Fibroblast of the aortic adventitia (primary cell): ENCODE measurements at places on chromosomes 7 and 10.

GRCh38 chr7:134505856-134506255 is 21.5 kb upstream of the AKR1B10 start:
- DNase-seq = no peak

GRCh38 chr7:141986923-141987322 is 8.8 kb upstream of the MGAM start:
- DNase-seq = no peak

- DNase-seq = peak; percentile 95
Measured at GRCh38 chr10:122112625-122113160, 123.7 kb downstream of the TACC2 start.

DNA sequence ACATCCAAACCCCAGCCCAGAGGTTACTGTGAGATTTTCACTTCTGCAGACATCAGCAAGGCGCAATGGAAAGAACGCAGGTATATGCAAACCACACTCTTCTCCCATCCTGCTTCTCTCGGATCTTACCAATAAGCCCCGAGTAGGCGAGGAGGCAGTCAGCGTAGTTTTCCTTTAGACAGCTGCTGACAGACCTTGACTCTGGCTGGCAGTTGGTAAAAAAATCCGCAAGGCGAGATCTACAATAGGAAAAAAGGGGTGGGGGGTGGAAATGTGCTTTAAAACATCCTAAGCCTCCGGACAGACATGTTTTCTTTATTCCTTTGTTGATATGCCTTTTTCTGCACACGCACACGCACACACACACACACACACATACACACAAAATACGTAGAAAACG is 176.5 kb downstream of the GFRA1 start:
- DNase-seq = no peak

DNA sequence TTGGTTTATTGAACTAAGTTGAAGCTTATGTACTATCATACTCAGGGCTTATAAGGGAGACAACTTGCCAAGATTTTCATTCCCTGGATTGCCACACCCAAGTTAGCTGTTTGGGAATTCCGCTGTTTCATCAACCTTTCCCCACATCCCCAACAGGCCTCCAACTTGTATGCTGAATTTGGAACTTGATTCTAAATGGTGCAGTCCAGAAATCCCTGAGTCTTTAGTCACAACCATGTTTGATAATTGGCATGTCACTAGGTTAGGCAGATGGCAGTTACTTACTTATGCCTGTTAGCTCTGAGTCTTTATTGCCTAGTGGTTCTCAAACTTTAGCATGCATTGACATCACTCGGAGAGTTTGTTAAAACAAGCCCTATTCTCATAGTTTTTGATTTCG is 135.4 kb upstream of the PRPS1L1 start:
- peak; percentile 63 for DNase-seq

DNA sequence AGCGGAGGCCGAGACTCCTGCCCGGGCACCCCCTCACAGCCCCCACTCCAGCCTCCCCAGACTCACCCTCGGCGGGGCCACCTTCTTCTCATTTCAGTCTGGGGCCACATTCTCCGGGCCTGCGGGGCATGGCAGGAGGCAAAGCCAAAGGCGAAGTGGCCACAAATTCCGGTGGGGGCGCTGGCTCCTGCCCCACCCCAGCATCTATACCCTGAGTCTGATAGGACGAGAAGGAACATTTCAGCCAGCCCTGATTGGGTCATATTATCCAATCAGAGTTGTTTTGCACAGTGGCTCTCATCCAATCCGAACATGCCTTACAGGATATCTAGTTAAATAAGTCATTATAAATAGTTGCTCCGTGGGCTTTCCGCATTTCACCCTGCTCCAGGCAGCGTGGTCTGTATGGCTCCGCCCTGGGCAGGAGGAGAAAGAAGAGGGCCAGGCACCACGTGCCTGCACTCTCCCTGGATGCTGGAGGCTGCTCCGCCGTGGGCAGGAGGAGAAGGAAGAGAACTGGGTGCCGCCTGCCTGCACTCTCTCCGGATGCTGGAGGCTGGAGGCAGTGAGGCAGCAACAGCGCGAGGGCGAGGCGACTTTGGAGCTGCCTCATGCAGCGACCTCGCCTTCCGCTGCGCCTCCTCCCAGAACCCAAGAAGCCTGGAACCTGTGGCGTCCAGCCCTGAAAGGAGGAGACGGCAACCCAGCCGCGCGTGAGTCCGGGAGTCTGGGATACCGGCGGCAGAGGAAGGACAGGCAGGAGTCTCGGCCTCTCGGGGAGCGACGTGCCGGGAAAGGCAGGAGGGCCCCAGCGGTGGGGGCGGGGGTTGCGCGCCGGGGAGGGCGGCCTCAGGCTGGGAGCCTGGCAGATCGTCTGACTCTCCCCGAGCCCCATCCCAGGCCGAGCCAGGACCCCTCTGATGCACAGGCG is 162.9 kb downstream of the ZNF33B start:
- DNase-seq = peak; percentile 18

- no peak for DNase-seq
Measured at GRCh38 chr7:51273360-51273759, 43.2 kb downstream of the COBL start.

GRCh38 chr10:72328045-72328828 is 26.5 kb downstream of the DNAJB12 start:
- DNase-seq = peak; percentile 75

DNA sequence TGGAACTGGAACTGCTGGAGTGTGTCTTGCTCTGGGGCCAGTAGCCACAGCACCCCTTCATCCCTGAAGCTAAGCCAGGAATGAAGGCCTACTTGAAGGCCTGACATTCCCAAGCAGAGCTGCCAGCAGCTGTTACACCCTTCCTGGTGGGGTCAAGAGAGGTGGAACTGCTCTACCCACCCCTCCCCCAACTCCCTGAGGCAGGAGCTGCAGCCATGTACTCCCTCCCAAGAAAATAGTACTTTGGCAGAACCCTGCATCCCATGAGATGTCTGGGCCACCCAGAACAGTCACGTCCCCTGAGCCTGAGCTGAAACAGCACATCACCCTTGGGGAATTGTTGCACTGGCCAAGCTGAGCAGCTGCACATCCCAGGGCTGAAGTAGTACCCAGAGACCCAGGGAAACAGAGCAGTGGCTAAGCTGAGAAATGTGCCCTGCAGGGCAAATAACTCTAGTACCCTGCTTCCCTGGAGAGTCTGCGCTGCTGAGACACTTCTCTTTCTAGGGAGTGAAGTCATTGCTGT is 63.4 kb upstream of the PLA2G12B start:
- peak; percentile 49 for DNase-seq

DNA sequence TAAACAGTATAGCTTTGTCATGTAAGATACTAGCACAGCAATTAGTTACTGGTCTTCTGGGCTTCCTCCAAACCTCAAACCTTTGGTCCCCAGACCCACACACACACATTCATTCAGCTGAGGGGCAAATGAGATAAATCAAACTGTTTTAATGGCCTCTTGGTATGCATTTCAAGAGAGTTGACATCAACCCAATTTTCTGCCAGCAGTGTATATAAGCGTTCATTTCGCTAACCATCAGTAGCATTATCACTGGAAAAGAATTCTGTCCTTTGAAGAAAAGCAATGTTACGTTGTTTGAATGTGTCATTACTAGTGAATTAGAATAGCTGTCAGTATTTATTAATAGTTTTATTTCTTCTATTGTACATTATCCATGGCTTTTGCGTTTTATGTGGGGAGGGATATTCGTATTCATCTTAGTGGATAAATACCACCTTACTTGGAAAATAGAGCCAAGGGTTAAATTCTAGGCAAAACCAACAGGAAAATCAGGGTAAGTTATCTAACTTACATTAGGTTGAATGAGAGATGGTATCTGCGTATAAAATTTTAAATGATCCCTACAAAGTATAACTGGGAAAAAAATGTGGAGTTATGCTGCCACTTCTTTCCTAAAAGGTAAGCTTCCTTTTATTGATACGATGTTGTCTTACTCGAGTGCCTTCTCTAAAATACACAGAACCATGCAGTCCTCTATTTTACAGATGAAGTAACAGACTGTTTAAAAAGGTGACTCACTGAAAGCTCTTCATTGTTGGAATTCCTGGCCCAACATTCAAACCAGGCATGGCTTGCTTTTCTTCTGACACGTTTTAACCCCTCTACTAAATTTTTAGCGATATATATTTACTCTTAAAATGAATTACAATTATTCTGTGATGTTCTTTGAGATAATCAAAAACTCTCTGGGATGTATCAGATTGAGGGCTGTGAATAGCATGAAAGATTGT is 2.0 kb upstream of the ZMYND11 start:
- peak; percentile 77 for DNase-seq

DNA sequence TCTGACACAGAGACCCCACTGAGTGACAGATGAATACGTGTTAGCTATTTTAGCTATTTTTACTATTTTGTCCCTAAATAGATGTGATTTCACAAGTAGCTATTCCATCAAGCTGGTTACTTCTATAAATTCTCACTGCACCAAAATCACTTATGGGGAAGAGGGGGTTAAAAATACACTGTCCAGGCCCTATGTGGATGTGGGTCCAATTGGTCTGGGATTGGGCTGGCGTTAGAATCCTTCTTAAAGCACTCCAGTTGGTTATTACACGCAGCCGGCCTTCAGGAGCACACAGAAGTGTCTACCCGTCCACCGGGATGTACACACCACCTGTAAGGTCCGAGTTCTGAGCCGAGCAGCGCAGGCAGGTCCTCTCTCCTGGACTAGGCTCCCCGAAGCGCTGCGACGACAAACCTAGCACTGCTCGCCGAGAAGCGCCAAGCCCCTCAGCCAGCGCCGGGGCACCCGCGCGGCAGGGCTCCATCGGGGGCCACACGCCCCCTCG is 222.3 kb upstream of the MKLN1 start:
- peak; percentile 52 for DNase-seq

GRCh38 chr7:86708031-86708680 is 64.4 kb downstream of the GRM3 start:
- DNase-seq = no peak

GRCh38 chr10:24292304-24293293 is 83.7 kb downstream of the KIAA1217 start:
- DNase-seq = no peak
